ENCODE measurements at places on chromosomes 12 and 14.

DNA sequence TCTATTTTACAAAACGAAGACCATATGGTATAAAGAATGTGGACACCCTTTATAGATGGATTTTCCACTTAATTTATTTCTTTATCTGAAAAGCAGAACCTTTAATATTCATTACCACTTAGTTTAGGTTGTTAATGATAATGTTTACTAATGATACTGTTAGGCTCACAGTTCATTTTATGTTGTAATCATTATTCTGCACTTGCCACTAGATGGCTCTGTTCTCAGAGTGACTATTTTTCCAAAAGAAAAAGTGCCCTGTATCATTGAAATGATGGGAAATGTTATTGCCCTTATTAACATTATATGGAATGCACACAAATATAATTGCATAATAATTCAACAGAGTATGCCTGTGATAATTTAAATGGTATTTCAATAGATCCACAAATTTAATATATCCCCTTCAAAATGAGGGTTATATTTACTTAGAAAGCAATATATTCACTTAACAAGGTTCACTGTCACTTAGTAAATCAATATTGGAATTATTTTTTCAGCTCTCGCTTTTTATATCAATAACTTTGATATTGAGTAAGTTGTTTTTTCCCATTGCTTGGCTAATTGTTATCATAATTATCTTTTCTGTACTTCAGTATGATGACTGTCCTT, 95.7 kb downstream of the PDE3A start:
- no peak for DNase-seq

DNA sequence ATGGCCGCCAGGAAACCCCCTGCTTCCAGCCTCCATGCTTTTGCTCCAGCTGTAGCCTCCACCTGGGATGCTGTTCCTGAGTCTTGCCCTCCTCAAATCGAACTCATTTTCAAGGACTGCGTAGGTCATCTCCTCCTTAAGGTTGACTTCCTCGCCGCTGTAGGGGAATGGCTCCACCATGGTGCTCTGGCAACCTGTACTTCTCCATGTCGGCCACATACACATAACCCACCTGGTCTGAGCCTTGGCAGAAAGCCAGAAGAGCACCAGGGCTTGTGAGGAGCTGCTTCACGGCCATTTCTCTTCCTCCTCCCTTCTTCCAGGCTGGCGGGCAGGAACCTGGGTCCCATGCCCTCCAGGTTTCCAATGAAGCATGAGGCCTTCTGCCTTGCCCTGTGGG, 36.7 kb upstream of the BEGAIN start:
- no peak for DNase-seq

- DNase-seq = no peak
Measured at GRCh38 chr12:20601668-20602280, 93.4 kb upstream of the SLCO1C1 start.

DNA sequence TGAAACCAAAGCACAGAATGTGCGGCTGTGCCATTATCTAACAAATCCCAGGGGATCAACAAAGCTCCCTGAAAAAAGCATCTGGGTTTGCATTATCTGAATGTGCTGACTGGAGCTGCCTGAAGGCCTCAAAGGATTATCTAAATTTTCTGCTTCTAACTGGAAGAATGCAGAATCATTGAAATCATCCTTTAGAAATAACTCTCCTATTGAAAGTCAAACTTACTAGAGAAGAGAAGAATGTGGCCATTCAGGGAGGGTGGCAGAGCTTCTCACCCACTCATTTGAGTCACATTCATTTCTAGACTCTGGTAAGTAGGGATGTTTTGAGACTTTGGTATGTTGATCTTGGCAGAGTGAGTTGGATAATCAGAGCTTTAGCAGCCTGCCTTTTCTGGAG, 220.6 kb upstream of the RGS6 start:
- DNase-seq = no peak

DNA sequence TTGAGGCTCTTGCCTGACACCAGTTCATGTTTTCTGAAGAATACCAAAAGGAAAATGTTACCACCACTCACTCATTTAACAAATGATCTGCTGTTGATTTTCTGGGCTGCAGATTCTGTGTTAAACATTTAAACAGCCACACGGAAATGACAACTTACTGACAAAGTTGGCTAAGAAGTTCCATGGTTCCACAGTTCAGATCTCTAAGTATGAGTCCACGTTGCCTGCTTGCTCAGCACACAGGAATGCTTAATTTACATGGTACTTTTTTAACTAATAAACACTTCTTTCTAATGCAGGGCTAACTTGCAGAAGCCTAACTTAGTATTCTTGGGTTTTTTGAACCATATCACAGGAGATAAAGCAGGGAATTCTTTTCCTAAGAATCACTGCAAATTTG, 34.7 kb downstream of the PTGER2 start:
- no peak for DNase-seq

DNA sequence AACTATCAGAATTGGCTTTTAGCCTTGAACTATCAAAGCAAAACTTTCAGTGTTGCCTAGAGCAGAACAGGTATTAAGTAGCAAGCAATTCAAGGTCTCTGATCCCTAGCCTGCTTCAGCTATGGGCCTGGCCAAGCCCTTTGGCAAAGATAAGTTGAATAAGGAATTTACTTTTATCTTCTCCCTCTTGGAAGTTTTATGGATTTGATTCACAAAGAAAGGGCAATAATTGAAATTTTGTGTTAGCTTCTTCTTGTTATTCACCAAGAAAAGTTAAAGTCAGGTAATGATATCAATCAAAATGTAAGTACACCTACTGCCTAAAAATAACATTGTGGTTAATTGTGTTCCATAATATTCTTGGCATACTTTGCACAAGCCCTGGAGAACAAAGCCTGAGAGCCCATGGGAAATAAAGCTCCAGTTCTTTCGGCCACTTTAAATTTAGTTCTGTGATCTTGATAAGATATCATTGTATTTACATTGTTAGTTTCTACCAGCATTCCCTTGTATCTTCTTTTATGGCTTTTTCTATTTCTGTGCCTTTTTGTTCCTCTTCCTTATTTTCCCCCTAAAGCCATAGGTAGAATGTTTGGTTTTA, 158.0 kb downstream of the RAD51B start:
- no peak for DNase-seq

DNA sequence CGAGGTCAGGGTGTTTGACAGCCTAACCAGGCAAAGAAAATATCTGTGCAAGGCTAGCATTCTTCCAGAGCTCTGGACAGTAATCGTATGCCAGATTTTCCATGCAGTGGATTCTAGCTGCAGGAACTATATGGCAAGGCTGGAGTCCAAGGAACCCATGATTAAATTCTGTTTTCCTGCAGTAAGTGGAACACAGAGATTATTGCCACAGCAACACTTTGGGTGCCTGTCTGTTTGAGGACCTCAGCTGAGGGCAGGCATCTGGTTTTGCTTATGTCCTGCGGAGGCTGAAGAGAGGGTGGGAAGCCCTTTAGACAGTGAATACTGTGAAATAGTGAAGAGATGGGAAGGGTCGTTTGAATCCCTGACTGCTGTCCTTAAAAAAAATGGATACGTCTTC, 104.4 kb downstream of the DAD1 start:
- DNase-seq = no peak

DNA sequence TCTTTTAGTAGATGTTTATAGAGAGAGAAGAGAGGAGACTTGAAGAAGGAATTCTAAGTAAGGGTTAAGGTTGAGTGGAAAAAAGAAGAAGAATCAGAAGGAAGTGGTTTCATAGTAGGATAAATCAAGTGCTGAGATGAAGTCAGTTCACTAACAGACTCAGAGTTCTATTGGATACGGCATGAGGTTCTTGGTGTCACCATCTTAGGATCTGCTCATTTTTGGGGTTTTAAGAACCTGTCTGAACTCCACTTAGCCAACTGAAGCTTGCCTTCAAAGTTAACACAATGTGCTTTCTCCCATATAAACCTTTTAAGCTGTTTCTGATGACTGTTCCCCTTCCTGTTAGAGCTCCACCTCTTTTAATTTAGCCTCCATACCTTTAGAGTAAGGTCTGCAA, 152.6 kb downstream of the PRKCH start:
- DNase-seq = no peak

DNA sequence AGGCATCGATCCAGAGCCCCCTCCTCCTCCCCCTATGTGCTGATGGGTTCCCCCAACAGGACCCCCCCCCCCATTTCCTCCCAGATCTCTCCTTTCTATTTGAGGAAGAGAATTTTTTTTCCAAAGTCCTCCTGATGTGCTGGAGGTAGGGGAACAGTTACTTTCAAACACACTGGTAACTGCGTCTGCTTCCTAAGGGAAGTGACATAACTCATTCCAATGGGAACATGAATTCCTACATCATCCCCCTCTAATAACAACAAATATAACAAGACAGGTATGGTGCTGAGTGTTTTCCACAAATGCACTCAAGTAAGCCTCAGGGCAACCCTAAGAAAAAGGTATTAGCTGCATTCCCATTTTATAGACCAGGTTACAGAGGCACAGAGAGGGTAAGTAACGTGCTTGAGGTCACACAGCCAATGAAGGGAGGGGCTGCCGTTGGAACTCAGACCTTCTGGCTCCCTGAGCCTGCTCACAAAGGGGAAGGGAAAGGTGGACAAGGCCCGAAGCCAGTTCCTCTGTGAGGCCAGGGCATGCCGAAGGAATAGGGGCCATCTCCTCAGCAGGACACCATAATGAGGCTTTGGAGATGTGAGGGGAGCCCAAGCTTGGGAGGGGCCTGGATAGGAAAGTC, 121.1 kb upstream of the NCOR2 start:
- DNase-seq = no peak

- no peak for DNase-seq
Measured at GRCh38 chr14:73637830-73638229, 7.0 kb upstream of the DNAL1 start.

DNA sequence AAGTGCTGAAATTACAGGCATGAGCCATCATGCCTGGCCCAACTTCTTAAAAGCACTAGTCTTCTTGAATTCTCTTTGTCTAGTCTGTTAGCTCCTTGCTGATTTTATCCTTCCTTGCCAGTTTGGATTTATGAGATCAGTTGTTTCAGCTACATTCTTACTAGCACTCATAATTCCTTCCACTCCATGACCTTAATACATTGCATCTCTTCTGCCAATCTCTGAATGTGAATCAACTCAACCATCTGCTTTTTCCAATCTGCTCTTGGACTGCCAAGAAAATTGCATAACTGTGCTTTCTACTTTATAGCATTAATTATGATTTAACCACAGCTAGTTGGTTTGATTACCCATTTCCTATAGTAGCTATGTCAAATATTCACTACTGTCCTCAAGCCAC, 14.9 kb upstream of the HEATR5A start:
- no peak for DNase-seq

GRCh38 chr14:95536671-95537070, 1.8 kb downstream of the GLRX5 start:
- no peak for DNase-seq

GRCh38 chr14:90383731-90384542, 12.9 kb upstream of the CALM1 start:
- DNase-seq = peak; percentile 17

- no peak for DNase-seq
Measured at GRCh38 chr12:132617822-132618682, 524 bp upstream of the P2RX2 start.

GRCh38 chr12:128337431-128338170, 70.6 kb downstream of the TMEM132C start:
- no peak for DNase-seq

DNA sequence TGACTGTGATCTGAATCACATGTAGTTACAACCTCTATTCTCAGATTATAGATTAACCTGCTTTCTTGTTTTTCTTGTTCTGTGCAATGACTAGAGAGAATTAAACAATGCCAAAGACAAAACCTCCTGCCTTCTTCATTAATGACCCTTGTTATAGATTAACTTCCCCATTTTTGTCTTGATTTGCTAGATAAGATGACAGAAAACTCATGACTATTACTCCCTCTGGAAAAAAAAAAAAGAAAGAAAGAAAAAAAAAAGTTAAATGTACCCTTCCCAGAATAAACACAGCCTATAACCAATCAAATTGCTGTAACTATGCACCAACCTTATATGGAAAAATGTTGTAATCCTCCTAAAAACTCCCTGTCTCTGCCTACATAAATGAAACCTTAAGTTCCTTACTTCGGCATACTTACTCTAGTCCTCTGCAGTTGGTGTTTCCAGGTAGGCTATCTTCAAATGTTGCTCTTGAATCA, 41.1 kb upstream of the PCED1B start:
- DNase-seq = no peak

- no peak for DNase-seq
Measured at GRCh38 chr14:34749408-34749807, 35.0 kb upstream of the CFL2 start.

- no peak for DNase-seq
Measured at GRCh38 chr12:83574142-83574541, 887.4 kb downstream of the TMTC2 start.

GRCh38 chr14:59284059-59284458, 95.6 kb downstream of the DAAM1 start:
- no peak for DNase-seq

DNA sequence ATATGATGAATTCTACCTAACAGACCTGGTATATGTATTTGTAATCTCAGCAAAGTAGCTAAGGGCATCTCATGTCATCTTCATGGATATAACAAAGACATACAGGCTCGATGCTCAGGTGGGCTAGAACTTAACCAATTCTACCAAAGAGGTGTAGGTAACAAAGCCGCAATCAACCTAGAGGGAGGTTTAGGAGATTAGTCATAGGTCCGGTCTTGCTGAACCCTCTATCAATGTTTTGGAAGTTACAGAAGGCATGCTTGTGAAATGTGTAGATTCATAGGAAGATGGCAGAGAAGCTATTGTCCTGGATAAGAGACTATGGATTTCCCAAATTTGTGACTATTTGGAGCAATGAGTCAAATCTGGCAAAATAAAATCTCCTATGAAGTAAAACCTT, 42.6 kb upstream of the SYCP3 start:
- DNase-seq = no peak

DNA sequence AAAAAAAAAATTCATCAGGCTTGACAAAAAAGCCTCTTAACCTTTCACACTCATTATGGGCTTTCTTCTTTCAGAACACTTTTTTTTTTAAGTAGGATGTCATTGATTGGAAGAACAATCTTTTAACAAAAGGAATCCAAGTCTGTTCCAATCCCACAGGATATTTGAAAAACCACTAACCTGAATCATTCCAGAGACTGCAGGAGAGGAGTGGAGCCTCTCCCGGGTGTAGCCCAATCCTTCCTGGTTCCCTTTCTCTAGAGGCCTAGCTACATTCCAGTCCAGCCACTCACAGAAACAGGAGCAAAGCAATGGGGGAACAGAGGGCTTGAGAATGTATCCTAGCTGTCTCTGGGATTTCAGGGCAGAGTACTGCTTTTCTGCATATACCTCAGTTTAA, 4.3 kb downstream of the MFAP5 start:
- no peak for DNase-seq

- no peak for DNase-seq
Measured at GRCh38 chr14:56694609-56695008, 115.0 kb downstream of the TMEM260 start.

DNA sequence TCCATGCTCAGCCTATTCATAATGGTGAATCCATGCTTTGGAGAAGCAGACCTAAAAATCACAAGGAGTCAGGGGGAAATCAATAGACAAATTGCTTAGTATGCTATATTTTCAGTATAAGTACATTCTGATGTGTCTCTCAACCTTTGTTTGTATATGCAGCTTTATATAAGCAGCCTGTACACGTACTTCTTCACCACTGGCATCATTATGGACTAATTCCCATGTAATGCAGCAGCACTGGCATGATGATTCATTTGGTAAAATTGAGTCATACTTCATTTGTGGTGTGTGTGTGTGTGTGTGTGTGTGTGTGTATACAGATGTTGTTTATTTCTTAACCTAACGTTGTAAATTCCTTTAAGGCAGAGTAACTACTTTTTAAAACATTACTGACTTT, 10.9 kb downstream of the DCP1B start:
- no peak for DNase-seq
